Nephron progenitor cell (in vitro differentiated cells): ENCODE measurements at places on chromosomes 4 and X.

DNA sequence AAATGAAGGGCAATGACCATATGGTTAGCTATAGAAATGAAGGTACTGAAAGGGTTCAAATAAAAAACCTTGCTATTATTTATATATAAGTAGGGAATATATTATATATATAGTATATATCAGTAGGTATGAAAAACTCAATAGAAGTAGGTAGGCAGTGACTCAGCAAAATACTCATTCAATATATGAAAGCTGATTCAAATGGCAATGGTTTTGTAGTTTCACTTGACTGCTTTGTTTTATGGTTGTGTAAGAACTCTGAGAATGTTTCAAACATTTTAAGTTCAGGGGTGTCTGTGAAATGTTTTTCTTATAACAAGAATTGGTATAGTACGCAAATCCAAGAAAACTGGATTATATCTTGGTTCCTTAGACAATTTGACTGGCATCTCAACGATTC, 4.1 kb downstream of the ZNF280C start:
- no peak for DNase-seq

GRCh38 chrX:44130189-44130588, 157.0 kb upstream of the NDP start:
- DNase-seq, result no peak

DNA sequence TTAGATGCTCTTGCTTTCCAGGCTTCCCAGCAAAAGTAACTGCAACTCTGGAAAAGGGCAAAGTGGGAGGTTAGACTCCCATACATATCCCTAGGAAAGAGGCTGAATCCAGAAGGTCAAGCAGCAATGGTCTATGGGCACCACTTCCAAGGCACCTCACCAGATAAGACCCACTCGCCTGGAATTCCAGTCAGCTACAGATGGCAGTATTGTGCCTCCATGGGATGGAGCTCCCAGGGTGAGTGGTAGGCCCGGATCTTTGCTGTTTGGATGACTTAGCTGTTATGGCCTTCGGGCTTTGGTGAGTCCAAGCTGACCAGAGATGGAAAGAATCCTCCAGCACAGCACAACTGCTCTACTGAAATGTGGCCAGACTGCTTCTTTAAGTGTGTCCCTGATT, 688.0 kb downstream of the PCDH19 start:
- DNase-seq, result no peak

GRCh38 chr4:131595140-131595539, 1554.0 kb upstream of the PCDH10 start:
- no peak for DNase-seq
